Sigmoid colon (tissue), 7 donors: ENCODE measurements at places on chromosomes 13 and 19. TPM values are rescaled to one million over a fixed set of nuclear protein-coding genes. Genes with fewer than 3 reads are reported as not detected.

- no peak overlapping the region for H3K27ac ChIP-seq
- H3K4me1 ChIP-seq = no peaks in the 10 kb centered on the region
- H3K4me3 ChIP-seq = no peak overlapping the region
- no peaks in the 10 kb centered on the region for H3K36me3 ChIP-seq
Measured at GRCh38 chr19:28026636-28027035, 1186.3 kb downstream of the UQCRFS1 start.

DNA sequence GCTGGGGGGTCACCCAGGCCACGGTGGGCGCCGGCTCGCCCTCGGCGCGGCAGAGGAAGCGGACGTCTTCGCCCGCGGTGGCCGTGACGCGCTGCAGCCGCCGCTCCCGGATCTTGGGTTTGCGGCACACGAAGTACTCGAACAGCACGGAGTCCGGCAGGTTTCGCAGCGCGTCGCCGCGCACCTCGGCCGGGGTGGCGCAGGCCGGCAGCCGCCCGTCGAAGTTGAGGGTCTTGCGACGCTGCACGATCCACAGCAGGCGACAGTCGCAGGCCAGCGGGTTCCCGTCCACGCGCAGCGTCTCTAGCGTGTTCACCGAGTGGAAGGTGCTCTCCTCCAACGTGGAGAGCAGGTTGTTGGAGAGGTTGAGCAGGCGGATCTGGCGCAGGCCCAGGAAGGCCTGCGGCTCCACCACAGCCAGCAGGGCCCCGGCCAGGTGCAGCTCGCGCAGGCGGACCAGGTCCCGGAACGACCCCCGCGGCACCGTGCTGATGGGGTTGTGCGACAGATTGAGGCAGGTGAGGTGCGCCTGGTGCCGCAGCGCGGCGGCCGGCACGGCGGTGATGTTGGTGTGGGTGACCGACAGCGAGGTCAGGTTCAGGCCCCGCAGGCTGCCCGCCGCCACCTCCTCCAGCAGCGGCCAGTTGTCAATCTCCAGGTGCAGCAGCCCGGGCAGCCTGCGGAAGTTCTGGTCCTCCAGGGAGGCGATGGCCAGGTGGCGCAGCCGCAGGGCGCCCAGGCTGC, 8.6 kb upstream of the PEAK3 start:
- H3K4me1 ChIP-seq = peaks cover 48% of the 10 kb centered on the region
- no peak overlapping the region for H3K27ac ChIP-seq
- H3K4me3 ChIP-seq = no peak overlapping the region
- H3K36me3 ChIP-seq = no peaks in the 10 kb centered on the region
- no peak for DNase-seq

GRCh38 chr13:39282400-39282972, 244.2 kb downstream of the NHLRC3 start:
- H3K27ac ChIP-seq = no peak overlapping the region
- no peaks in the 10 kb centered on the region for H3K27me3 ChIP-seq
- no peak overlapping the region for H3K4me3 ChIP-seq
- H3K36me3 ChIP-seq = no peaks in the 10 kb centered on the region

DNA sequence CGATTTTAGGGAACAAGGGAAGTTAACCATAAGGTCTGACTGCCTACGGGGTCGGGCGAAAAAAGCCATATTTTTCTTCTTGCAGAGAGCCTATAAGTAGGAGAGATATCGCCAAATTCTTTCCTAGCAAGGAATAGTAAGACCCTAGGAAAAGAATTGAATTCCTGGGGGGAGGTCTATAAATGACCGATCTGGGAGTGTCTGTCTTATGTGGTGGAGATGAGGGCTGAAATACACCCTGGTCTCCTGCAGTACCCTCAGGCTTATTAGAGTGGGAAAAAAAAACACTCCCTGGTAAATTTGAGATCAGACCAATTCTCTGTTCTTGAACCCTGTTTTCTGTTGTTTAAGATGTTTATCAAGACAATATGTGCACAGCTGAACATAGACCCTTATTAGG, 447.5 kb upstream of the ATXN8OS start:
- no peaks in the 10 kb centered on the region for H3K27me3 ChIP-seq
- H3K36me3 ChIP-seq = no peaks in the 10 kb centered on the region
- H3K4me1 ChIP-seq = no peaks in the 10 kb centered on the region
- no peak overlapping the region for H3K4me3 ChIP-seq

- DNase-seq = no peak
- peaks cover 46% of the 10 kb centered on the region for H3K27me3 ChIP-seq
- no peak overlapping the region for H3K4me3 ChIP-seq
- H3K27ac ChIP-seq = no peak overlapping the region
- no peaks in the 10 kb centered on the region for H3K4me1 ChIP-seq
- no peaks in the 10 kb centered on the region for H3K36me3 ChIP-seq
Measured at GRCh38 chr13:41455725-41456419, 1.5 kb upstream of the RGCC start.

The ZNF560 gene
- not detected for total RNA-seq

The ZNF440 gene
- total RNA-seq = 15.0 TPM
